Stimulated activated CD4-positive, alpha-beta T cell treated with anti-CD3 and anti-CD28 coated beads, TNF-alpha, amount 100 ng/mL, for 1 hour (primary cell): ENCODE measurements at places on chromosomes 5 and 9.
A peak's percentile ranks its signal among the peaks of the same experiment; 100 is the strongest.

DNA sequence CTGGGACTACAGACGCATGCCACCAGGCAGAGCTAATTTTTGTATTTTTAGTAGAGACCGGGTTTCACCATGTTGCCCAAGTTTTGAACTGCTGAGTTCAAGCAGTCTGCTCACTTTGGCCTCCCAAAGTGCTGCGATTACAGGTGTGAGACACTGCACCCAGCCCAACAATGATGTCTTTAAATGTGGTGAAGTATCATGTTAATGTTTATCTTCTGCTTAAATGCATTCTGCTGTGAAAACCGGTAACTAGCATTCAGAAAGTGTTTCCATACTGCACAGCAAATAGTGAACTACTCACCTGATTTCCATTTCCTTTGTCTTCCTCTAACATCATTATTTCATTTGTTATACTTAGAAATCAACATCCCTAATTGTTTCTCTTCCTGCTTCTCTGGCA is 264.0 kb upstream of the ITGA1 start:
- no peak for DNase-seq

GRCh38 chr9:19022206-19022605 is 10.8 kb downstream of the SAXO1 start:
- DNase-seq = no peak

DNA sequence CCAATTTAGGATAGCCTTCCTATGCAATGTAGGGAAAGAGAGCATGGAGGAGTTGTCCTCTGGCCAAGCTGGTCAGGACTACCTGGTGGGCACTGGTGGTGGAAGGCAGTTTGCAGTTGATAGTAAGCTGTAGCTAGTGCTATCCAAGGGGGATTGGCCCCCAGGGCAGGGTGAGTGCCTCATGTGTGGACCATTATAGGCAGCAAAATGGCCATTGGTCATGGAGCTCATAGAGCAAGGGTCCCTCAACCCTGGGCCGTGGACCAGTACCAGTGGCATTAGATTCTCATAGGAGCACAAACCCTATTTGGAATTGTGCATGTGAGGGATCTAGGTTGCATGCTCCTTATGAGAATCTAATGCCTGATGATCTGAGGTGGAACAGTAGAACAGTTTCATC is 139.3 kb downstream of the ZSWIM6 start:
- no peak for DNase-seq

DNA sequence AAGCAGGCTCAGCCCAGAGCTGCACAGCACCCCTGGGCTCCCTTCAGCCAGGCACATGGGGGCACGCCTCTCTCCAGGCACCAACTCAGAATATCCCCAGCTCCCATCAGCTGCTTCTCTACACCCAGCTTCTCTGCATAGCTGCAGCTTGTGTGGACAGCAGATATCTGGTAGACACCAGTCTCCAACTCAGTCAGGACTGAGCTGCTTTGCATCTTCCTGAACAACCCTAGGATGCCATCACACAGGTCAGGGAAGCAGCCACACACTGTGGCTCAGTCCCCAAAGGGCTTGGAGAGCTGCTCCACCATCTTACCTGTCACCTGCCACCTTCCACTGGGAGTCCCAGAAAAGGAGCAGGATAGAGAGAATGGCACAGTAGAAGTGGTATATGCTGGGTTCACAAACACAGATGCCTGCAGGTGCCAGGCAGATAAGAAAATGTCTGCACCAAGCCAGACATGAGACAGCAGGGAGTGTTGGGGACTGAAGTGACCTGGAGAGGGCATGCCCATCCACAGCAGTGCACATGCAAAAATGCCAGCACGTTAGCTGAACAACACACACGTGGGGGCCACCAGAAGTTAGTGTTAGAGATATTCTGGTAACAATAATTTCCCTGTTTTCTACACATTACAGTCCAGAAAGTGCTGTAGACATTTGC is 42.0 kb downstream of the THBS4 start:
- DNase-seq = no peak

GRCh38 chr9:126151686-126152134 is 174.9 kb upstream of the MVB12B start:
- DNase-seq = no peak

- DNase-seq = no peak
Observed at GRCh38 chr5:150763023-150763769, 4.4 kb upstream of the DCTN4 start.

- DNase-seq = no peak
Observed at GRCh38 chr5:335740-336038, 14.2 kb downstream of the AHRR start.

GRCh38 chr9:129702589-129703520 is 37.4 kb downstream of the PRRX2 start:
- DNase-seq = no peak

DNA sequence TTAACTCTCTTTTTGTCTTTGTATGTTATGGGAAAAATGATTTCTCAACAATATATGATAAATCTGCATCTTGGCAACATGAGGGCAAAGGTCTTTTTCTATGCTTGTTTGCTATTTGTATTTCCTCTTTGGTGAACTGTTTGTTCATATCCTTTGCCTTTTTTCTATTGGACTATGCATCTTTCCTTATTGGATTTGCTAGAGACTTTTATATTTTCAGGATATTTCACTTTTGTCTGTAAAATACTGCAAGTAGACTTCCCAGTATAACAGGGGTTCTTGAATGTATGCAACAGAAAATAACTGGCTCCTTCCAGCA is 69.4 kb upstream of the SSBP2 start:
- DNase-seq = no peak

GRCh38 chr9:136284951-136285350 is 18.9 kb downstream of the CCDC187 start:
- no peak for DNase-seq

DNA sequence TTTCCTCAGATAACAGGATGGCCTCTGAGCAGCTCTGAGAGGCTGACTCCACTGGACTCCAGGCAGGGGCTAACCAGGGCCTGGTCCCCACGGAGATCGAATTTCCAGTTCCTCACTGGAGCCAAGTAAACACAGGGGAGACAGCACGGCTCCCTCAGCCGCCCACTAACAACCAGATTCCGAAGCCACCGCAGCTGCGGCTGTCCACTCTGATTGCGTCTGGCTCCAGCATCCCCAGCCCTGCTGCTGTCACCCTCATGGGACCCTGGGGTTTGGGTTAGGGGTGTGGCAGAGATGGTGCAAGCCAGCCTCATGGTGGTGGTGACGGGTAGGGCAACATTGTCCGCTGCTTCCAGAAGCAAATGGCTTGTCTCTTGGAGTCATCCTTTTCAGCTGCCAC is 172.6 kb downstream of the RGS3 start:
- DNase-seq = no peak

- no peak for DNase-seq
Observed at GRCh38 chr9:69759021-69759420, 790 bp downstream of the PTAR1 start.

GRCh38 chr9:91799113-91799744 is 150.8 kb downstream of the ROR2 start:
- no peak for DNase-seq

DNA sequence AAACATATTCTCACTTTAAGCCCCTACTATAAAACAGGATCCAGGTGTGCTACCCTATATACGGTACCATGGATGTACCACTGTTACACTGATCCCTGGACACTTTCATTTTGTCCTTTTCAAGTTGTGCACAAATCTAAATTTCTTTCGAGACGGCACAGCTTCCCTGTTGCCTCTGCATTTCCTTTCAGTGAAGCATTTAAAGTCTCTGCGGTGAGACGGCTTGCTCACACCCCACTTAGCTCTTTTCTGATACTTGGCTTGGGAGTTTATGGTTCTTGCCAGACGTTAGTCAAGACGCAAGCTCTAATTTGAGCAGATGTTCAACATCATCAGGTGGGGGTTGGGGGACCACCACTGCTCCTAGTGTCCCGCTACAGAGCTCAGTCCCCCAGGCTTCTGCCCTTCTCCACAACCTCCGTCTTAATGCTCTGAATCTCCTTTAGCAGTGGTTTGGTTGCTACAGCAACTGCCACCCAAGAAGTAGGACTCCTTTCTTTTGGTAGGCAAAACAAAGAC is 15.8 kb downstream of the F2RL2 start:
- DNase-seq = no peak

GRCh38 chr9:89879701-89880100 is 274.9 kb downstream of the GADD45G start:
- DNase-seq = no peak

DNA sequence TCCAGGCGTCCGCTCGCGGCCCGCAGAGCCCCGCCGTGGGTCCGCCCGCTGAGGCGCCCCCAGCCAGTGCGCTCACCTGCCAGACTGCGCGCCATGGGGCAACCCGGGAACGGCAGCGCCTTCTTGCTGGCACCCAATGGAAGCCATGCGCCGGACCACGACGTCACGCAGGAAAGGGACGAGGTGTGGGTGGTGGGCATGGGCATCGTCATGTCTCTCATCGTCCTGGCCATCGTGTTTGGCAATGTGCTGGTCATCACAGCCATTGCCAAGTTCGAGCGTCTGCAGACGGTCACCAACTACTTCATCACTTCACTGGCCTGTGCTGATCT is 294 bp downstream of the ADRB2 start:
- DNase-seq = no peak

DNA sequence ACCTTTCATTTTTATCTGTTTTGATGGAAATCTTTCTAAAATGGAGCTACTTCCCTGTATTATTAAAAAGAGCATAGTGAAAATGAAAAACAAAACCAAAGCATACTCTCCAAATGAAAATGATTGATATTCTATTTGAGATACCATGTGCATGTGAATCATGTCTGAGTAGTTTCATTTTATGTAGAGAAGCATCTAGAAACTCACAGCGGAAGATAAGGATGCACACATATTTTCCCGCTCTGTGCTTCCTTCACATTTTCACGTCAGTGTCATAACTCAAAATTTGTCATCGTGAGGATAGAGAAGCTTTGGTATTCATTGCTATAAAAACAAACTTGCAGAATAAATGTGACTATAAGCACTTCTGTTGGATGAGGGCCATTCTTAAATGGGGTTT is 34.0 kb upstream of the CLINT1 start:
- DNase-seq = no peak

- DNase-seq = no peak
Observed at GRCh38 chr9:7243838-7244237, 486.1 kb downstream of the KDM4C start.

GRCh38 chr5:122517091-122517490 is 205.1 kb downstream of the SNCAIP start:
- DNase-seq = no peak

- DNase-seq = no peak
Observed at GRCh38 chr9:21465859-21466518, 16.1 kb downstream of the IFNE start.

- DNase-seq = no peak
Observed at GRCh38 chr5:157468293-157468965, 8.4 kb downstream of the NIPAL4 start.

GRCh38 chr9:131329241-131329641 is 39.7 kb downstream of the PLPP7 start:
- DNase-seq = no peak

DNA sequence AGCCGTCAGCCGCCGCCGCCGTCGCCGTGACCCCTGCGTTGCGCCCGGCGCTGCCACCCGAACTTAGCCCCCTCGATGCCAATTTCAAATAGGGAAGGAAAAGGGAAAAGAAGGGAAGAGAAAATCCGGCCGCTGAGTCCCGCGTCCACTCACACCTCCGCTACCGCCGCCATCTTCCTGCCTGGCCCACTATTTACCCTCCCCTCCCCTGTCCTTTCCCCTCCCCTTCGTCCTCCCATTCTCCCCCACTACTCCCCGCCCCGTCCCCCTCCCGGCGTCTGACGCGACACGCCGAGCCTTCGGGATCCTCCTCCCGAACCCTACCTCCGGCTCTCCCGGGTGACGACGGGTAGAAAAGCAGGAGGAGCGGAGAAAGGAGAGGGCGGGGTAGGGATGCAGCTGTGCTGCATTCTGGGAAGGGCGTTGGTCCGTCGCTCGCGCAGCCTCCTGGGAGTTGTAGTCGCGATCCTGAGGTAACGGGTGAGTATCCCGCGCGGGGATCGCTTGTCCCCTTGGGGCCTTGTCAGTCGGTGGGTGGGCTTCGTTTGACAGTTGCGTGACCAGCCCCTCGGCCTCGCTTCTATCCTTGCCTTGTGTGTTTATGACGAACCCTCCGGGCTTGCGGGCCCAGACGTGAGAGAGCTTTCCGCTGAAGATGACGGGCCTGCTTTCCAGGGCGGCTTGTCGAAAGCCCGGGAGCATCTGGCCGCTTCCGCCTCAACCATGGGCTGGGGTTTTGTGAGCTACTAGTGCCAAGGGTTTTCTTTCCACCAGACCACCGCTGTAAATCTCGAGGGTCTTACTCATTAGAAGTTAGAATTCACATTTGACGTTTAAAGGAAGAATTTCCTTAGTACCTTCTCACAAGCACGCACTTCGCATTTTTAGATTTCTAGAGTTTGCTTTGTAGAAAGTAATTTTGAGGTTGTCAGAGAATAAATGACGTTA is at the start of the genes CERT1 and POLK:
Gene CERT1, minus strand, starts transcription at position 195 of the 948 bp plus-strand sequence. CDS start 422 bp downstream, outside the sequence.
Gene POLK, plus strand, starts transcription at position 457 of the 948 bp plus-strand sequence.
- peak; percentile 86 for DNase-seq

DNA sequence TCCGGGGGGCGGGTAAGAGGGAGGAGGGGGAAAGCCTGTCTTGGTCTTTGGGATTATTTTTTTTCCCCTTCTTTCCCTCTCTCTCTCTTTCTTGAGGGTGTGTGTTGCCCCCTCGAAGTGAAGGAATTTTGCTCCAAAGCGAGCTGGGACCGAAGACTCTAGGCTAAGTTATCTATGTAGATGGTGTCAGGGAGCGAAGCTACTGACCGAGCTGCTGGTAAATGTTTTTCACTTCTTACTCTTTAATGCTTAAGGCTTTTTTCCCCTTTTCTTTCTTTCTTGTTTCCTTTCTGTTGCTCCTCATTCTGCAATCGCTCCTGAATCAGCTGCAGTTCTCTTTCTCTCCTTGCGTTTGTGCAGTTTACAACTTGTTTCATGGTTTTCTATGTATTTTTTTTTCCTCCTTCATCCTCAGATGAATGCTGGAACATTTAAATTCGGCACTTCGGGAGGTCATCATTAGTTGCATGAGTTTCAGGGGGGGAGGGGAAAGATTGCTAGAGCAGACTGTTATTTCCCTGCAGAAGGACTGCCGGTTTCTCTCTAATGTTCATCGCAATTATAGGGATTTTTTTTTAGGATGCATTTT is 1312.0 kb upstream of the WWC1 start:
- DNase-seq = no peak

GRCh38 chr5:147927901-147928300 is 21.6 kb upstream of the C5orf46 start:
- no peak for DNase-seq

- DNase-seq = no peak
Observed at GRCh38 chr9:114308361-114308950, 14.4 kb upstream of the ORM1 start.

DNA sequence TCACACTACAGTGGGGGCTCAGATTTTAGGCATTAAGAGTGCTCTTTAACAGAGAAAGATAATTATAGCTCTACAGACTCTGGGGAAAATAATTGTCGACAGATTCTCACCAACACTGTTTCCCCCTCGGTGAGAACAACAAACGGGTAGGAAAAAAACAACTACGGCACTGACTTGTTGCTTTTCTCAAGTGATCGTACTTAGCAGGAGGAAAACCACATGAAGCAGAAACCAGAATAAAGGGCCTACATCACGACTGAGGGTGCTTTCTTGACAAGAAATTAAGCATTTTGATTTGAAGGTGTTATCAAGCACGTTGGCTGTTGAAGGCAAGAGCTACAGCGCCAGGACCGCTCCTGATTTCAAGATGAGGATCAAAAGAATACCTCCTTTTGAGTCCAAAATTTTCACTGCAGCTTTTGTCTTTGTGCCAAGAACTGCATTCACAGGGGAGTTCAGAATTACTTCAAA is 27.2 kb upstream of the CER1 start:
- DNase-seq = no peak

- DNase-seq = no peak
Observed at GRCh38 chr5:162068412-162068811, 839 bp downstream of the GABRG2 start.

GRCh38 chr5:174547814-174548213 is 176.6 kb upstream of the MSX2 start:
- no peak for DNase-seq
